ENCODE measurements at places on chromosomes 16 and 17.

DNA sequence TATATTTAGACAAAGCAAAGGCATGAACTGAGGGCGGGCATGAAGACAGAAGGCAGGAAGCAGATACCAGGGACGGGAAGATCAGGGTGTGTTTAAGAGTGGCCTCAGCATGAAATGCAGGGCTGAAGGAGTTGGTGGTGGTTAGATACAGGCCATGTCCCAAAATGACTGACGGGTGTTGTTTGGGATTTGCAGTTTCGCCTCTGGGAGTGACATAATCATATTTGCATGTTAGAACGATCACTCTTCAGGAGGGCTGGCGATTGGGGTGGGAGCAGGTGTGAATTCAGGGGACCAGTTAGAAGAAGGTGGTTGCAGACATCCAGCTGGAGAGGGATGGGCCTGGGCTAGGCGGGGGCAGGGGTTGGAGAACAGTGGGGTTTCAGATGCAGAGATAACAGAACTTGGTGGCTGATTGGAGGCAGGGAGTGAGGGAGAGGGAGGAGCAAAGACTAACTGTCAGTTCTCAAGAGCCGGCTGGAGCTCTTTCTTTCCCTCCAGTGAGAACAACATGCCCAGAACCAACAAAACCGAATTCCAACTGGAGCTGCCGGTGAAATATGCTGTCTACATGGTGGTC lies 27.2 kb upstream of the ITGAX start:
- DNase-seq, result no peak

DNA sequence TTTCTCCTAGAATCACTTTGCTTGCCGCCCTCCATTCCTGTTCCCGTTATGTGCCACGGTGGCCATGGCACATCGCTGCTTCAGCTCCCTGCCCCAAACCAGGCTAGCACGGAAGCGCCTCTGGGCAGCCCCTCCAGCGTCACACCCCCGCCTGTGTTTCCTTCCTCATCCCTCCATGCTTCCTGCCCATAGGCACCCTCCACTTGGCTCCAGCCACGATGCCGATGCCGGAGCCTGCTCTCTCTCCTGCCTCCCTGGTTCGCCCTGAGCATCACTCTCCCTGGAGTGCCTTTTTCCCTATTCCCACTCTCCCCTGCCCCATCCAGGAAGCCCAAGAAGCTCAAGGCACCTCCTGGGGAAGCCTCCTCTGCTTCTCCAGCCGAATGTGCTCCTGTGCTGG lies 3.2 kb upstream of the ARHGAP23 start:
- no peak for DNase-seq

GRCh38 chr16:4414187-4414917 lies 2.0 kb downstream of the CORO7 start:
- DNase-seq, result no peak

DNA sequence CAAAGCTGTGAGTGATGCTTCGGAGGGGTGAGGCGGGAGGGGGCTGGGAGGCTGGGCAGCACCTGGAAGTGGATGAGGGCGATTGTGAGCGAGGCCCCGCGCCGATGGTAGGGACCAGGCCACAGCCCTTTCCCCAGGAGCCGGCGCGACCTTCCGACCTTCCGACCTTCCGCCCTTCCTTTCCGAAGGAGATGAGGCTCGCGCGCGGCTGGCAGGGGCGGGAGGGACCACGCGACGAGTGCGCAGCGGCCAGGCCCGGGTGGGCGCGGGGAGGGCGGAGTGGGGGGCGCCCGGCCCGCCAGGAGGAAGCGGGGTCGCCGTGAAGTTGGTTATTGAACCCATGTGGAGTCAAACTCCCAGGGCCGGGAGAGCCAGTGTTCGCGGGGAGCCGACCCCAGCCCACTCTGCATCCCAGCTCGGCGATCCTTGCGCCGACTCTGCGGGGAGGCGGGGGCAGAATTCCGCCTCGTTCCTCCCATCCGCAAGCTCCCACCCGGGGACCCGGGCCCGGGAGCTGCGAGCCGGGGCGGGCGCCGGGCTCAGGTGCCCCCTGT lies 56.6 kb downstream of the RAP1GAP2 start:
- no peak for DNase-seq

GRCh38 chr16:87778830-87779579 lies 13.2 kb upstream of the KLHDC4 start:
- peak; percentile 94 for DNase-seq

- DNase-seq, result no peak
These were observed 15.6 kb downstream of the TLE7 start for GRCh38 chr16:71426069-71426879.

GRCh38 chr16:30641378-30641982 lies 9.3 kb upstream of the PRR14 start:
- no peak for DNase-seq

GRCh38 chr17:72850410-72851118 lies 241.9 kb downstream of the SLC39A11 start:
- DNase-seq, result no peak

DNA sequence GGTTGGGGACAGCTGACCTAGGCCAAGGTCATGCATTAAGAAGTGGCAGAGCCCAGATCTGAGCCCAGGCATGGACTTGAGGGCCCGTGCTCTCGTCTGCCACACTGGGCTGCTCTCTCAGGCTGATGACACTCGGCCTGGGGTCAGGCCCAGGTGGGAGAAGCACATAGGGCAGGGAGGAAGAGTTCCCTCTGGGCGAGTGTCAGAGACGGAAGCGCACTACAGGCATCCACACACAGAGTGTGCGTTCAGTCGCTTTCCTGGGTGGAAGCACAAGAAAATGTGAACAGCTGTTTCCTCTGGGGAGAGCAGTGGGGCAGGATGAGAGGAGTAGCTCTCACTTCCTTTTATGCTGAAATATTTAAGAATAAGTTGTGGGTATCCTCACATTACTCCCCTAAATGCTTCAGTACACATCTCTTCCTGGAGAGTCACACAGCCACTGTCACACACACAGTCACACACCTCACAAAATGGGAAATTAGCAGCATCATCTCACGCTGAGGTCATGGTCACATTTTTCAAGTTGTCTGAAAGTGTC lies 59.7 kb downstream of the B9D1 start:
- DNase-seq, result no peak

DNA sequence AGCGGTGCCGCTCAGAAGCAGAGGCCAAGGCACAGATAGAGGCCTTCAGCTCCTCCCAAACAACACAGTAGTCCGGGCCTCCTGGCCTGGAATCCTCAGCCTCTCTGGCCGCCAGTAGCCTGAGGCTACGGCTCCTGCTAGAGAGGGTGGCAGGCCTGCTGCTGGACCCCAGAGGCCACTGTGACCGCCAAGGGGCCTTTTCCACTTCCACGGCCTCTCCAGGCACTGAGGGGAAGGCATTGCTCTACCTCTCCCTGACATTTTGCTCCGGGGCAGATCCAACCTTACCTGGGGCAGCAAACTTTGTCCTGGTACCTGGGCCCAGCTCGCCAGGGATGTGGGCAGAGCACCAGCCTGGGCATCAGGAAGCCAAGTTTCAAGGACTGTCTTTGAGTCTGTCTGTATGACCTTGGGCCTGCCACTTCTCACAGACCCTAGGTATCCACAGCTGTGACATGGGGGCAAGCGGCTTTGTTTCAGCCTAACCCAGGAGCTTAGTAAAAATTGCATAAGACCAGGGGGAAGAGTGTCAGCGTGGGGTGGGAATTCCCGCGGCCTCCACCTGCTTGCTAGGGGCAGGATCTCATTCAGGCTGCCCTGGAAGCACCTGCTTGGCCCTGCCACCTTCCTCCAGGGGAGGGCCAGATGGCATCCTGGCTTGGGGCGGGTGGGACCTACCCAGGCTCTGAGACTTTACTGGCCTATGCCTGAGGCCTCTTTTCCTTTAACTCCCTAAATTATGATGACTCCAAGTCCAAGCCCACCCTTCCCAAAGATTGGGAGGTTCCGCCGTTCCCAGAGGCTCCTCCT lies 33.2 kb downstream of the ADGRG5 start:
- no peak for DNase-seq

DNA sequence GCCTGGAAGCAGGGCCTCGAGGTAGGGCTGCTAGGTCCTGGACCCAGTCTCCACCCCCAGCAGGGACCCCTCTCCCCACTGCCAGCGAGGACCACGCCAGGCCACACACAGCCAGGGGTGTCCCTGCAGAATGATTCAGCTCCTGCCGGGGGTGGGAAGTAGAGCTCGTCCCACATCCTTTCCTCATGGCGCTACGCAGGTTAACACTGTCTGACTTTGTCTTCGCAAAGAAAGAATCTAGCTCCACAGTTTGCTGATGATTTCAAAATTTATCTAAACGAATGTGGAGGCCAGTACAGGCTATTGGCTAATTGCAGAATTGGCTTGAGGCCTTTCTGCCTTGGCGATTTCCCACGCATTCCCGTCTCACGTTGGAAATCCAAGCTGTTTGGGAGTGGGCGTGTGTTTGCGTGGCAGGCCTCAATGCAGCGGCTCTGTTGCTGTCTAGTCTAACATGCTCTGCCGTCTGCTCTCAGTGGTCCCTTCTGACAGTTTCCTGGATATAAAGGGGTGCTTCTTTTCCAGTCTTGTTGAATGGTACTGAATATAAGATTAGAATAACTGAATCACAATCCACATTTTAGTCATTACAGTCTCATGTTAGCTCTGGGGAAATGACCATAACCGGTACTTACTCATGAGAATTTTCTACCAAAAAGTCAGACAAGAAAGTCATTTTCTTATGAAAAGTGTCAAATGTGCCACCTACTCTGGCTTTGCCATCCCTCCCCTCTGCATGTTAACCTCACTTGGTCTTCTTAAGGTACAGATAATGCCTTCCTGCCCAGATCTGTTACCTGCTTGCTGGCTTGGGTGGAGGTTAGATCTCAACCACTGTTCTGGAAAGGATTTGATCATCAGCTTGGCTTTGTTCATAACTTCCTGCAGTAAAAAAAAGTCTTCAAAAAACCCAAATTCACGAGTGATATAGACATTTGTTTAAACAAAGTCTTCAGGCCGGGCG lies 252.4 kb downstream of the NTN1 start:
- no peak for DNase-seq

DNA sequence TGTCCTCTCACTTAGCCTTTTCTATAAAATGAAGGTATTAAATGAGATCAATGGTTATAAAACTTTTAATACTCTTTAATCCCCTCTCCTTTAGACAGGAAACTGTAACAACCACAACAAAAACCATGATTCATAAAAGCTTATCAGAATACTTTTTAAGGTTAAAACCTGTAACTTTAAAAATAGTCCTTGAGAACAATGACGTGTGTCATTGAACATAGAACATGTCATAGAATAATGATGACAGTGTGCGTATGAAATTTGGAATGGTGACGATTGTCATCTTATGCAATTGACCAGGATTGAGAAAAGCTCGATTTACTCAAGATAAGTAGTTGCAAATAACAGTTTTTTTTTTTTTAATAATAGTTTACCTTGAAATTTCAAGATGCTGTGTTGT lies 94.1 kb downstream of the PLCG2 start:
- DNase-seq, result no peak

DNA sequence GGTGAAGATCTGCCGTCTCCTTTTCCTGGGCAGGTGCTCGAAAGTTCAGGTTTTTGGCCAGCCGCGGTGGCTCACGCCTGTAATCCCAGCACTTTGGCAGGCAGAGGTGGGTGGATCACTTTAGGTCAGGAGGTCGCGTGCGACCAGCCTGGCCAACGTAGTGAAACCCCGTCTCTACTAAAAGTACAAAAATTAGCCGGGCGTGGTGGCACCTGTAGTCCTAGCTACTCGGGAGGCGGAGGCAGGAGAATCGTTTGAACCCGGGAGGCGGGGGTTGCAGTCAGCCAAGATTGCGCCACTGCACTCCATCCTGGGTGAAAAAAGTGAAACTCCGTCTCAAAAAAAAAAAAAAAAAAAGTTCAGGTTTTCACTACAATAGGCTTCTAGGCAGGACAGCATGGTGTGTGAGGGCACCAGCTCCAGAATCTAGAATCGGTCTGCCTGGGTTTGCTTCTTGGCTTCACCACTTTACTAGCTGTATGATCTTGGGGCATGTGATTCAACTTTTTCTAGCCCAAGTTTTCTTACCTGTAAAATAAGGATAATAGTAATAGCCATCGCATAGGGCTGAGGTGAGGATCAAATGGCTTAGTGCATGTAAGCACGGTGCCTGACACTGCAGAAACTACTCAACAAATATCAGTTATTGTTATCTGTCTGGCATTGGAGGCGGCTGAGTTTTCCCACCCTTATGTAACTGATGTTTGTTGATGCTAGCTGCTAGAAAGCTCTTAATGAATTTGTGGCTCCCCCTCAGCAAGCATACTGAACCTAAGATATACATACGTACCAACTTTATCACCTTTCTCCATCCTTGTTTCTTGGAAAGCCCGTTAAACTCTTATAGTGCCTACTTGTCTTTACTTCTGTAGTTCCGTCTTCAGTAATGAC lies 1.3 kb downstream of the PSMD12 start:
- DNase-seq, result no peak

DNA sequence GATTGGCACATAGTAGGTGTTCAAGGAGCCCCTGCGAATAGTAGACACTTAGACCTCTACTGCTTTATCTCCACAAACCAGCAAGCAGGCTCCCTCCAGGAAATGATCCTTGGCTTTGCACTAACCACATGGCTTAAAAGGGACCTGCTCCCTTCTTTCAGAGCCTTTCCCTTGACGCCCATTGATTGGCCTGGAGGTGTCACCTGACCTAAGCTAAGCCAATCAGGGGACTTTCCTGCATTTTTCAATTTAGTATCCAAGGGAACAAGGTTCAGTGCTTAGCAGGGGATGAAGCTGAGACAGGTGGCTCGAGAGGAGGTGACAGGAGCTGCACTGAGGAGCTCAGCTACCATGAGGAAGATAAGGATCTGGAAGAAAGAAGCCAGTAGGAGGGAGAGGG lies 52.8 kb downstream of the CLEC19A start:
- DNase-seq, result no peak

GRCh38 chr17:14942526-14943190 lies 322.5 kb downstream of the PMP22 start:
- DNase-seq, result no peak

DNA sequence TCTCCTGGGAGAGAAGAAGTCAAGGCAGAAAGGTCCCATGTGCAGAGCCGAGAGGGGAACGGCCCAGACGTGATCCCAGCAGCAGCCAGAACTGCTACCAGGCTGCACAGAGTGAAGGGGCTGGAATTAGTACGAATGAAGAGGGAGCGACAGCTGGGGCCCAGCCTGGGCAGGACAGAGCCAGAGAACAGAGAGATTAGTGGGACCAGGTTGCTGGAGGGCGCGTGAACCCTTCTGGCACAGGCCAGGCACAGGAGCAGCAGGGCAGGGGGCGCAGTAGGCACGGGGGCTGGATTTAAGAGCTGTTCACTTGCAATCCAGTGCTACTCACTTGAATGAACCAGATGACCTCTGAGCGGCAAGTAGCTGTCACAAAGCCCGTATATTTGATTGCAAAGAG lies 66.9 kb downstream of the PLXDC1 start:
- no peak for DNase-seq

DNA sequence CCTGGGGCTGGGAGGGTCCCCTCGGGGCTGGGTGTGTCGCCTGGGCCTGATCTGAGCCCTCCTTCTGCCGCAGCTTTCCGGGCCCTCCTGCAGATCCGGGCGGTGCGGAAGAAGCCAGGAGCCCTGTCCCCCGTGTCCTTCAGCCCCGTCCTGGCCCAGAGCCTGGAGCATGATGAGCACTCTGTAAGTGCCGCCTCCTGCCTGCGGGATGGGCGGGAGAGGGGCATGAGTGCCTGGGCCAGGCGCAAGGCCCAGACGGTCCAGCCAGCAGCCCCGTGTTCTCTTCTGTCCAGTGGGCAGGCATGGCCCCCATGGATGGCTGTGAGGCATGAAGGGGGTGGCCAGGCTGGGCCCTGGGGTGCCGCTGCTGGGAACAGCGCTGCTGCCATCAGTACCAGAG lies 16.0 kb upstream of the NUDT16L1 start:
- DNase-seq, result no peak

GRCh38 chr17:59501690-59502089 lies 63.7 kb upstream of the DHX40 start:
- DNase-seq, result no peak

GRCh38 chr17:57296231-57296630 lies 39.9 kb downstream of the MSI2 start:
- no peak for DNase-seq
